Tibial nerve (tissue), 4 donors: ENCODE measurements at places on chromosomes 6 and 20. TPM values are rescaled to one million over a fixed set of nuclear protein-coding genes. Genes with fewer than 3 reads are reported as not detected.

The HINT3 gene
- total RNA-seq: 20.1 TPM

The PHACTR3 gene
- 8.5 TPM for total RNA-seq

The FAM184A gene
- total RNA-seq: 10.9 TPM

DNA sequence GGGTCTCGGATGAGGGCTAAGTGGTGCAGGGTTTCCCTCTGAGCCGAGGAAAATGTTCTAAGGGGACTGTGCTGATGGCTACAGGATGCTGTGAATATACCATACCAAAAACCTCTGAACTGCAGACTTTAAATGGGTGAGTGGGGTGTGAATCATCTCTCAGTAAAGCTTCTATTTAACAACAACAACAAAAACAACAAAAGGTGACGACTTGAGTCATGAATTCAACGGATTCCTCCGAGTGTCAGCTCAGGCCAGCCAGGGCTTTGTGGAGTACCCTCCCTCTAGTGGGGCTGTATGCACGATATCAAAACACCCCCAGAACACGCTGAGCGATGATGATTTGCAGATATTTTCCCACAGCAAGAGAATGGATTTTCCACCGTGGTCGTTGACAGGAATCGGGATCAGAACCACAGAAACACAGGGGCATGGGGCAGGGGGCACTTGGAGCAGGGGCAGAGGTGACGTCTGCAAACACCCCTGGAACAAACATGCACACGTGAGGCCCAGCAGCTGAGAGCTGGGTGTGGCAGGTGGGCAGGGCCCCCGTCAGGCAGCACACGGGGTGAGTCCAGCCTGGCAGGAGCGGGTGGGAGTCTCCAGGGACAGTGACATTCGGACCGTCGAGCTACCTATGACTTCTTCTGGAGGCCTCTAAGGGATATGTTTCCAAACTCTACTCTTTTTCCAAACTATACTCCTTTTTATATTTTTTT is 38.6 kb downstream of the SLC2A4RG start:
- DNase-seq: no peak

- no peak for DNase-seq
Measured at GRCh38 chr6:108171291-108171917, 5.6 kb downstream of the NR2E1 start.

DNA sequence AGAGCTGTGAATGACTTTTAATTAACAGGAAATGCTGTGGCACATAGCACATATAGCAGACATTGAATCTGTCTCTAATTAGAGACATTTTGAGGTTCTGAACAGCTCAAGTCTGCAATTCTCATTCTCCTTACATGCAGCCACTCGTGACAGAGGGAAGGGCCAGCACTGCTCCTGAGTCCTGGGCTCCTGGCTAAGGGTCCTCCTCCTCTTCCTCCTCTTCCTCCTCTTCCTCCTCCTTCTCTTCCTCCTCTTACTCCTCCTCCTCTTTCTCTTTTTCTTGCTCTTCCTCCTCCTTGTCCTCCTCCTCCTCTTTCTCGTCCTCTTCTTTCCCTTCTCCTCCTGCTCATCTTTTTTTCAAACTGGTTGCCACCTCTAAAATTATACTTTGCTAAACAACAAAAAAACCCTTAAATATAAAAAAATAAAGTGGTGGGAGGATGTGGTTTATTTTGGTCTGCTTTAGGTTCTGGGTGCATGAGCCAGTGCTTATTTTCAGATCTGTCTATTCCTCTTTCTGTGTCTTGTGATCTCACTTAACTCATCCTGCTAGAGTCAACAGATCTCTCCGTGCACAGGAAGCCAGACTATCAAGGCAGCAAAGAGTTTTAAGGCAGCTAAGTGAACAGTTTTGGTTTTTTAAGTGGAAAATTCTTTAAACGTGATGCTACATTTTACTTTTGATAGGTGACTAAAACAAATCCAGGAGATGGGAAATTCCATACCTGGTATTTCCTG is 159.3 kb downstream of the CD83 start:
- no peak for DNase-seq

- DNase-seq: no peak
Measured at GRCh38 chr6:5532941-5533340, 271.6 kb downstream of the FARS2 start.
